Effector memory CD8-positive, alpha-beta T cell (primary cell): ENCODE measurements at places on chromosomes 16 and 17.

- no peak for DNase-seq
These were observed 393.1 kb upstream of the ASIC2 start for GRCh38 chr17:33686171-33686570.

DNA sequence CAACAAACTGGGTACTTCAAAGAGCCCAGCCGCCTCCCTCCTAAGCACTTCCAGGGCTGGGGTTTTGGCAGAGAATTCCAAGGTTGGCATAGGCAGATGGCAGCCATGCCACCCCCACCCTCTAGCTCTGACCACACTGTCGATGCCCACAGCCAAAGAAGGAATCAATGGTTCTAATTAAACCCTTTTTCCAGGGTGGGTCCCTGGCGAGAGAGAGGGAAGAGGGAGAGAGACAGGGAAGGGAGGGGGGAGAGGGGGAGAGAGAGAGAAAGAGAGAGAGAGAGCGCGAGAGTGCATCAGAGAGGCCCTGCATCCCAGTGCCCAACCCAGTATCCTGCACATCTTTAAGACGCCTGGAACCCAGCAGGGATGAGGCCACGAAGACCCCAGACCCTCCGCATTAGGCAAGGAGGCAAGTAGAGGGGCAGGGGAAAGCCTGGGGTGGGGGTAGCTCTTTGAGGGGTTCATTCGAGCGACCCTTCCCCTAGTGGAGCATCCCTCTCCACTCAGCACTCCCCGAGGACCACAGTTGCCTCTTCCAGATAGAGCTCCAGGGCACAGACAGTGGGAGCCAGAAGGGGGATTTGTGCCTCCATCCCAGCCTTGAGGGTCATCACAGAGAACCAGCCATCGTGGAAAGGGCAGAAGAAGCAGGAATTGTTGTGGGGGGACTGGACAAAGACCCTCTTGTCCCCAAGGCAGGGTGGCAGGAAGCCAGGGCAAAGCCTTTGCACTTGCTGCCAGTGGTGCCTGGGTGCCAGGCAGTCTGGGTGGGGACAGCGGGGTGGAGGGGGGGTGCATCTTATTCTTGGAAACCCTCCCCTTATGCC, 2.6 kb downstream of the SRCIN1 start:
- no peak for DNase-seq

DNA sequence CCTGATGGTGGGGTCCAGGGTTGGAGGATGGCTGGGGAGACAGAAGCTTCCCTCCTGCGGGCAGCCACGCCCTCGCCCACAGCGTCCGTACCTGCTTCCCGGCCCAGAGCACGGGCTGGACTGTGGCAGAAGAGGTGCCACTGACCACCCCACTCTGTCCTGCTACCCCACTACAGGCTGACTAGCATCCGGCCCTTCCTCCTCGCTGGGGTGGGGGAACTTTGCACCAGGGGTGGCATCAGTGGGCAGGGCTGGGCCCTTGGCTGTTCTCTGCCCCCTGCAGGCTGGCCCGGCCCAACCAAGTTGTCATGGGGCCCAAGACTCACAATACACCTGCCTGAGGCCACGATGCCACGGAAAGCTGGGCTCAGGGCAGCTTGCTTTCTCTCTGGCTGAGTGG, 73.0 kb downstream of the KLHDC4 start:
- DNase-seq = no peak

GRCh38 chr17:39607851-39608130, at the start of gene NEUROD2:
Gene NEUROD2 (minus strand): TSS chr17:39607920. CDS start chr17:39606599, 1,321 bp downstream.
- no peak for DNase-seq

GRCh38 chr17:63447471-63448009, 1.4 kb upstream of the CYB561 start:
- DNase-seq = no peak

DNA sequence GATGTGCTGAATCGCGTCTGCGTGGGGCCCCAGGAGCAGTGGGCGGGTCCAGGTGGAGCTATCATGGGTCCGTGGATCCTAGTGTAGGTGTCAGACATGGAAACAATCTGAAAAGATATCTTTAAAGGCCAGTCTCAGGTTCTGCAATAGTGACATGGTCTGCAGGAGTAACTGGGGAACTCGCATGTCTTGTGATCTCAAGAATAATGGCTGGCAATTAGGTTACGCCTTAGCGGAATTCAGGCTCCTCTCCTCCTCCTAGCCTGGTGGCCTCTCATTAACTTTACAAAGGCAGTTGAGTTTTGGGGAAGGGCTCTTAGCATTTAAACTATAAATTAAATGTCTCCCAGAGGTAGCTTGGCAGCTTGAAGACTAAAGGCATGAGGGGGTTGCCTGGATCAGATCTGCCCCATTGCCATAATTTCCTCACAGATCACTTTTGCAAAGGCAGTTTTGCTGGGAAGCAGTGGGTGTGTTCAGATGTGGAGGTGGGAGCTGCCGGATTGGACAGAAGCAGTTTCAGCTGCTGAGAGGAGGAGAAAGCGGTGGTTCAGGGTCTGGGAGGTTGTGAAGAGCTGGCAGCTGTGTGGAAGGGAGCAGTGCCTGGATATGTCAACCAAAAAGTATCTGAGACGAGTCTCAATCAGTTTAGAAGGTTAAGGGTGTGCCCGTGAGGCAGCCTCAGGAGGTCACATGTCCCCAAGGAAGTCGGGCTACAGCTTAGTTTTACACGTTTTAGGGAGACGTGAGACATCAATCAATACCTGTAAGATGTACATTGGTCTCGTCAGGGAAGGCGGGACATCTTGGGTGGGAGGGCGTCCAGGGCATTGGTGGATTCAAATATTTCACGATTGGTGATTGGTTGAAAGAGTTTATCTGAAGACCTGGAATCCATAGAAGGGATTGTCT, 2.7 kb downstream of the TBCD start:
- no peak for DNase-seq
